Islet precursor cell (in vitro differentiated cells): ENCODE measurements at places on chromosomes 1 and 21.
A peak's percentile ranks its signal among the peaks of the same experiment; 100 is the strongest.

- DNase-seq: no peak
Observed at GRCh38 chr1:119375366-119375765, 6.8 kb downstream of the HAO2 start.

- no peak for DNase-seq
Observed at GRCh38 chr1:212211371-212211770, 73.8 kb upstream of the PPP2R5A start.

- DNase-seq: no peak
Observed at GRCh38 chr1:34655206-34655874, 99.5 kb upstream of the GJB5 start.

- DNase-seq: peak; percentile 73
Observed at GRCh38 chr1:113390871-113391648, 745 bp downstream of the MAGI3 start.

GRCh38 chr1:247656221-247656875 lies 23.2 kb downstream of the OR13G1 start:
- no peak for DNase-seq

DNA sequence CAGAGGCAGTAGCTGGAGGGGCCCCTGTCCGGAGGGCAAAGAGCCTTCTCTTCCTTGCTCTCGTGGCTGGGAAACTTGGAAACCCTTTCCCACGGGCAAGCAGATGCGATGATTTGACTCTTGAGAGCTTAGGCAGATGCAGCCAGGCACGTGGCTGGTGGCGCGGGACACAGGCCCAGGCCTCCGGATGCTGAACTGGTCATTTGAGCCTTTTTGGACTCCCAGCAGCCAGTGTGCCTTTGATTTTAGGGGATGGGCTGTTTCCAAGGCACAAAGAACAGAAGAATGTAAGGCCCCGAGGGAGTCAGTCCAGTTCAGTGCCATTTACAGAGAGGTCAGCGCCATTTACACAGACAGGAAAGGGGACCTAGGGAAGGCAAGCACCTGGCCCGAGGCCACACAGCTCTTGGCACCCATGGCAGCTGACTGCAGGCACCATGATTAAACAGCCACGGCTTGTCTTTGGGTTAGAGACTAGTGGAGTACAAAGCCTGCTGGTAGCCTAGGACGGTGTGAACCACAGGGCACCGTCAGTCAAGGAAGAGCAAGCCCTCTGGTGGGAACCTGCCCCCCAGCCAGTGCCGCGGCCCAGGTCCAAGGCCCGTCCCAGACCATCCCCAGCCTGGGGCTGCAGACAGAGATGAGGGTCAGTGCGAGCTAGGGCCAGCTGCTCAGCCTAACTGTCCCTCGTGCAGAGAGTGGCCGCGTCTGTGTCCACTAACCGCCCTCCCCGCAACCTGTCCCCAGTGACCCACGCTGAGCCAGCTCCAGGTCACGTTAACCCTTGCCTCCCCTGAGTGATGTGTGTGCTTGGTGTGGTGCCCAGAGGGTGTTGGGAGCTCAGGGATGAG lies 20.4 kb upstream of the CCDC27 start:
- DNase-seq: no peak

- DNase-seq: peak; percentile 99
Observed at GRCh38 chr1:26907071-26907917, 6.5 kb downstream of the NR0B2 start.

- no peak for DNase-seq
Observed at GRCh38 chr1:243912347-243912746, 62.3 kb upstream of the AKT3 start.

DNA sequence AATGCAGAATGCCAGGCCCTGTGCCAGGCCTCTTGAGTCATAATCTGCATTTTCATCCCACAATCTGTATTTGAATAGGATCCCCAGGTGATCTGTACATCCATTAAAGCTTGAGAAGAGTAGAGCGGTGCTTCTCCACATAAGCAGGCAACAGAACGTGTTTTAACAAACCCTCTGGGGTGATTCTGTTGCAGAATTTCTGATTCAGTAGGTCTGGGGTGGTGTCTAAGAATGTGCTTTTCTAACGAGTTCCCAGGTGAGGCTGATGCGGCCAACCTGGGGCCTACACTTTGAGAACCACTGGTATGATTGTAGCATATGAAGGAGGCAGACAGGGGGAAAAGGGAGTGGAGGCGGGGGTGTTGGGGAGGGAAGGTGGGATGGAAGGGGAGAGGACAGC lies 78.4 kb upstream of the POU3F1 start:
- no peak for DNase-seq

DNA sequence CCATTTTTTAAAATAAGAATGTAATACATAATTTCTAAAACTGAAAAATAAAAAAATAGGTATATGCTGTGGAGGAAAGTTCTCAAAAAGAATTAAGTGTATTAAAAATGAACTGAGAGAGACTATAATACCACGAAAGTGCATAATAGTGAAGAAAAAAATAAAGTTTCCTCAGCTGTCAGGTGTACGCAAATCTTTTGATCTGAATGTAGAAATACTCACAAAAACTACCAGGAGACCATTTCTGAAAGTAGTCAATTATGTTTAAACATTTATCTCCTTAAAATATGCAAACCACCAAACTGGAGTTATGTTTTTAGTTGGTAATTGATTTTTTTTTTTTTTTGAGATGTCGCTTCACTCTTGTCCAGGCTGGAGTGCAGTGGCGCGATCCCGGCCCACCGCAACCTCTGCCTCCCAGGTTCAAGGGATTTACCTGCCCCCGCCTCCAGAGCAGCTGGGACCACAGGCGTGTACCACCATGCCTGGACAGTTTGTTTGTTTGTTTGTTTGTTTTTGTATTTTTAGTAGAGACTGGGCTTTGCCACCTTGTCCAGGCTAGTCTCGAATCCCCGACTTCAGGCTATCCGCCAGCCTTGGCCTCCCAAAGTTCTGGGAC lies 1169.2 kb upstream of the B3GALT2 start:
- DNase-seq: no peak

GRCh38 chr1:160053548-160054365 lies 16.2 kb downstream of the KCNJ10 start:
- peak; percentile 41 for DNase-seq

GRCh38 chr21:26809745-26810144 lies 35.5 kb downstream of the ADAMTS1 start:
- DNase-seq: no peak

DNA sequence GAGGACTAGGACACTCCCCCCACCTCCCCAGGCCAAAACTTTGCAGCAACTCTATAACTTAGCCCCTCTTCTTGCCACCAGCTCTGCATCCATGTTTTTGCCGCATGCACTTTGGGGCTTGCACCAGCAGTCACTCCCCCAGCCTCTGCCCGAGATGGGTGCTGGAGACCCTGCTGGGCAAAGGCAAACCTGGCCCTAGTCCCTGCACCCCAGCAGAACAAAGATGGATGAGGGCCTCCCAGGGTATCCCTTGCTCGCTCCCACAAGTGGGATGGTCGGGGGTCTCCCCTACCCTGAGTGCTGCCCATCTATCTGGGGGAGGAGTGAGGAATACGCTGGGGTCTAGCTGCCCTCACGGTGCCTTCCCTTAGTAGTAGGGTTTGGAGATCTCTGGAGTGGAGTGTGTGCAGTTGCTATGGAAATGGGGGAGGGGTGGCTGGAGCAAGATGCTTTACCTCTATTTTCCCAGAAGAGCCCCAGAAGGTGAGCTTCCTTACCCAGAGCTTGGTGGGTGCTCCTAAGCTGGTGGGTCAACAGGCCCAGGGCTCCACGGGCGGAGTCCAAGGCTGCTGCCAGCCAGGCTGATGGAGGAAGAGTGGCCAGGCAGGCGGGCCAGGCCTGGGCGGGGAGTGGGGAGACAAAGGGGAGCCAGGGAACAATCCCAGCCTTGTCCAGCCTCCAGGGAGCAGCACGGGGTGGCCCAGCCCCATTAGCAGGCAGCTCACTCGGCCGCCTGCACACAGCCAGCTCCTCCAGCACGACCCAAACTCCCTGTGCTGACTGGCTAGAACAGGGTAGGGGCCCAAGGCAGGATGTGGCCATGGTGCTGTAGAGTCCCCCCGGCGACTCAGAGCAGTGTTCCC lies at the start of gene PAQR6:
Gene PAQR6 (minus strand): TSS at position 597 of the 863 bp plus-strand sequence. CDS start 1,325 bp downstream, outside the sequence.
- DNase-seq: peak; percentile 63

DNA sequence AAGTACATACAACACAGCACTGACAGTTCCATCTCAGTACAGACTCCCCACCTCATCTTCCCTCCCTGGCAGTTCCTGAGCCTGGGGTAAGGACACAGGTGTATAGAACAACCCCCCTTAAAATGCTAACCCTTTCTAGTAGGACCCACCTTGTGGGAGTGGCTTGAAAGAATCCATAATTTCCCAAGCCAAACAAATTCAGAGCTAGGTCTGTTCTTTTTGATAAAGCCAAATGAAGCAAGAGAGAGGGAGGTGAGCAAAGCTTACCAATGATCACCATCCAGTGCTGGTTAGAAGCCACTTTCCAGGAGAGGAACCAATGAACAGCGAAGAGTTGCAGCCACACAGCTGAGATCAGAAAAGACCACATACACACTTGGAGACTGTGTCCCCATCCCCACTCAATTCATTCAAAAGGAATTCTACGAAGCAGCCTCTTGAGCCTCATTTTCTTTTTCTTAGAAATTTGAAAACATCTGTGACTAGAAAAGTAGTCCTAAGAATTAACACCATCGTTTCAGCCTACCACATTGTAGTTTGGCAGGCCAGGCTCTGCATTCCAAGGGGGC lies 9.2 kb downstream of the UBE2Q1 start:
- DNase-seq: no peak
